ENCODE measurements at places on chromosomes 4 and X. TPM values are rescaled to one million over a fixed set of nuclear protein-coding genes. Genes with fewer than 3 reads are reported as not detected.

The SASH3 gene
- 239 TPM for total RNA-seq

The FAM241A gene
- total RNA-seq, result 1.5 TPM

The VCX2 gene
- total RNA-seq, result not detected

The XK gene
- not detected for total RNA-seq

The UGT2B11 gene
- total RNA-seq, result not detected

The CTAG2 gene
- not detected for total RNA-seq

The NHS gene
- 1.5 TPM for total RNA-seq

The FHL1 gene
- 15.3 TPM for total RNA-seq

The SSX4 gene
- total RNA-seq, result not detected

Data from activated naive CD4-positive, alpha-beta T cell treated with anti-CD3 and anti-CD28 coated beads, Interleukin-2, amount 10 ng/mL, durations not matched to agents 5 hours and 36 hours (primary cell).